ENCODE measurements at places on chromosomes 3 and 15. TPM values are rescaled to one million over a fixed set of nuclear protein-coding genes. Genes with fewer than 3 reads are reported as not detected.

INSYN1 gene
- 2.0 TPM for total RNA-seq

MNS1 gene
- total RNA-seq = 3.1 TPM

ASB14 gene
- not detected for total RNA-seq

ECE2 gene
- total RNA-seq = not detected

SAMD7 gene
- not detected for total RNA-seq

GLDN gene
- not detected for total RNA-seq

NOX5 gene
- total RNA-seq = 0.06 TPM

GOLGA6L9 gene
- total RNA-seq = 0.72 TPM

FSIP1 gene
- total RNA-seq = 1.2 TPM

IGSF11 gene
- total RNA-seq = not detected

CHL1 gene
- total RNA-seq = 0.17 TPM

SLC2A2 gene
- total RNA-seq = not detected

ISG20 gene
- 7.6 TPM for total RNA-seq

FOXL2NB gene
- total RNA-seq = 3.5 TPM

SLC7A14 gene
- 0.12 TPM for total RNA-seq

MST1R gene
- total RNA-seq = 5.6 TPM

LRRK1 gene
- 8.8 TPM for total RNA-seq

UPK1B gene
- total RNA-seq = 56.4 TPM

U2SURP gene
- 65.5 TPM for total RNA-seq

PRSS50 gene
- not detected for total RNA-seq

ANKUB1 gene
- not detected for total RNA-seq

ZNF80 gene
- not detected for total RNA-seq

HTR3E gene
- not detected for total RNA-seq

MYZAP gene
- total RNA-seq = 0.06 TPM

LRRN1 gene
- 2.6 TPM for total RNA-seq

COPG1 gene
- total RNA-seq = 124 TPM

CCR3 gene
- not detected for total RNA-seq

IL17RB gene
- total RNA-seq = 1.7 TPM

AGTR1 gene
- total RNA-seq = 0.14 TPM

TRIP4 gene
- total RNA-seq = 6.7 TPM

SNX22 gene
- 1.2 TPM for total RNA-seq

ERC2 gene
- total RNA-seq = 2.7 TPM

C2CD4A gene
- total RNA-seq = 0.35 TPM

CGNL1 gene
- 2.5 TPM for total RNA-seq

LEKR1 gene
- total RNA-seq = 0.06 TPM

GRM2 gene
- not detected for total RNA-seq

C3orf52 gene
- total RNA-seq = 55.1 TPM

PIGZ gene
- 0.36 TPM for total RNA-seq

TRH gene
- total RNA-seq = not detected

CACNA1D gene
- 1.9 TPM for total RNA-seq

SH2D7 gene
- total RNA-seq = not detected

ERICH6 gene
- not detected for total RNA-seq

All from epithelial cell of proximal tubule (primary cell).